ENCODE measurements at places on chromosomes 3 and 15.
A peak's percentile ranks its signal among the peaks of the same experiment; 100 is the strongest.

- peak; percentile 8 for DNase-seq
Measured at GRCh38 chr15:90214553-90215196, 13.5 kb downstream of the SEMA4B start.

GRCh38 chr3:122184591-122184929 is 1.1 kb downstream of the CASR start:
- no peak for DNase-seq

- DNase-seq: no peak
Measured at GRCh38 chr3:46574881-46575576, 8.9 kb upstream of the LRRC2 start.

DNA sequence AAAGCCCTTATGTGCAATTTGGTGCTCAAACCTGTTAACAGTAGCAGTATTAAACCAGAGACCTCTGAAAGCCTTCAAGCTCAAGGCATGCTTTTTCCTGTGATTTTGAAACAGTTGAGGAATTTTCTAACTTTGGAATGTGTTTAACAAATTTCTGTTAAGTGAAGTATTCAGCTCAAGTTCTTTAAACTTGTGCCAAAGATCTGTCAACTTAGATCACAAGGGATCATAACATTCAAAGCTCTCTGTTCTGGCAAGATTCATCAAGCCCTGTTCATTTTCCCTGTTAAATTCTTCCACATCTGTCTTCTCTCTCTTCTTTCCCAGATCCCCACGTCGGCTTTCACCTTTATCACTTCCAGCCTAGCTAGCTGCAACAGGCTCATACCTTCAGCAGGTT is 28.8 kb upstream of the RYK start:
- no peak for DNase-seq

DNA sequence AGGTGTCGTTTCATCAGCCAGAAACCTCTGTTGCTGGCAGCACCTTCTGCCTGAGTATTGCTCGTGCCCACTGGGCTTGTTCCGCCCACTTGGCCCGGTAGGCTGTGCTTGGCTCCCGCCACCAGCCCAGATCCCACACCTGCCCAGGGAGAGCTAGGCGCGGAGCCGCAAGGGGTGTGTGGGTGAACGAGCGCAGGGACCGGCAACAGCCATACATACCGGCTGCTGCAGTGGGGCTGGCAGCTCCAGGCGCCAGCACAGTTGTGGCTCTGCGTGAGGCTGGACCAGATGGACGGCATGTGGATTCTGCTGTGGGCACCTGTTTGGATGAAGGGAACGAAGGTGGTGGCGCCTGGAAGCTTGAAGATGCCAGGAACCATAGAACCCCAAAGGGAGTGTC is 331.5 kb upstream of the MCTP2 start:
- no peak for DNase-seq

DNA sequence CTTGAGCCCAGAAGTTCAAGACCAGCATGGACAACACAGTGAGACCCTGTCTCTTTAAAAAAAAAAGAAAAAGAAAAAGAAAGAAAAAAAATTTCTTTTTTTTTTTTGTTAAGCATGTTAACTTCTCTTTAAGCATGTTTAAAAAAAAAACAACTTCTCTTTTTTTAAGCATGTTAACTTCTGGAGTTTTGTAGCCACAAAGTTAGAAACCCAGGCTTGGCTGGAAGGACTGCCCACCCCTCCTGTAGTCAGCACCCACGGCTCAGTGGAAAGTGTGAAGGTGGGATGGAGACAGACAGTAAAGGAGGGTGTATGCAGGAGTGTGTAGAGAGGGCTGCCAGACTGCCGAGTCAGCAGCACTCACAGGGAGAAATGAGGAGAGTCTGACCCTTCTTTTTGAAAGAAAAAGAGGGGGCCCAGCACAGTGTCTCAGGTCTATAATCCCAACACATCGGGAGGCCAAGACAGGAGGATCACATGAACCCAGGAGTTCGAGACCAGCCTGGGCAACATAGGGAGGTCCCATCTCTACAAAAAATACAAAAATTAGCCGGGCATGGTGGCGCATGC is 33.2 kb downstream of the GOLGA8S start:
- DNase-seq: no peak

DNA sequence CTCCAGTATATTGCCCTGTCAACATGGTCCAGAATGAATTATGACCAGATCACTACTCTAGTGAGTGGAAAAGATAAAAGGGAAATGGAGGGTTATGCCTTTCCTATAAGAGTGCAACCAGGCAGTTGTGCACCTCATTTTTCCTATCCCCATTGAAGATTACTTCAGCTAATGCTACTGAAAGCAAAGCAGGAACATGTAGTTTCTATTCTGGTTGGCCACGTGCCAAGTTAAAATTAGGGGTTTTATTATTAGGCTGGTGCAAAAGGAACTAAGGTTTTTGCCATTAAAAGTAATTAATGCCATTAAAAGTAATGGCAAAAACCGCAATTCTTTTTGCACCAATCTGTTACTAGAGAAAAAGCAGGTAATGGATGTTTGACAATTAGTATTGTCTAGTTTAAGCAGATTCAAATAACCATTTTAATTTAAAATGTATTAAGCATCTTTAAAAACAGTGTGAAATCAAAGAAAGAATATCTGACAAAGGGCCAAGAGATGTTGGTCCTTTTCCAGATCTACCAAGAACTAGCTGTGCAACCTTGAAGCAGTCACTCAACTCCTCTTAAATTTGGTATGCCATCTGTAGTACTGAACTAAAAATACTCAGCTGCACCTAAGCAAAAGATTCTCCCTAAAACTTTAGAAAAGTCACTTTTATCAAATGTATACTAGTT is 567.5 kb upstream of the CCDC54 start:
- no peak for DNase-seq

DNA sequence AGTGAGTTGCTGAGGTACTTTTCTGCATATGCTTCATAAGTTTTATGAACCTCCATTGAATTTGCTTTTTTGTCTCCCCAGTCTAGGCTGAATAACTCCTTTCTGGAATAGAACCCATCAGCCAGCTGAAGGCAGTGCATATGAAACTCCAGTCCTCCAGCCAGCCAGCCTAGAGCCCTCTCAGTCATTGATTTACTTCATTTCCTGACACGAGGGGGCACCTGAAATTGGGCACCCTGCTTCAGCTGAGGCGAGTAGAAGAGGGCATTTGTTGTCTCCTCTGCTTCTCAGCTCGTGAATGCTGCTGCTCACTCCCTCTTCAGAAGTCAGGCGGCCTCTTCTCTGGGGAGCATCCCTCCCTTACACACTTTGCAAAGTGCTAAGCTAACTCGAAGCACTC is 32.5 kb downstream of the CHST2 start:
- DNase-seq: no peak

- no peak for DNase-seq
Measured at GRCh38 chr15:87740655-87741344, 515.7 kb downstream of the NTRK3 start.

DNA sequence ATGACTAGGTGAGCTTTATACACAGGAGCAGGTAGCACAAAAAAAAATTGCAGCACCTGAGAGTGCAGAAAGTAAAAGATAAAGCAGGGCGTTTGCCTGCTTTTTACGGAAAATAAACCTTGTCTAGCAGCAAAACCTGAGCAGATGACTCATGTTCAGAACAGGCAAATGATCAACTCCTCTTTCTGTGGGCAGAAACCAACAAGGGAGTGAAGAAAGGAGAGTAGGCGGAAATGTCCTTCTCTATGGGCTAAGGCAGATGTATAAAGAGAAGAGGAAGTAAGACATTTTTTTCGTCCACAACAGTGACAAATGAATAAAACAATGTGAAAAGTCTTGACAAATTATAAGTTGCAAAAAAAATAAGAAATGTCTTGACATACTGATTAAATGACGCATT is 24.5 kb upstream of the GMNC start:
- no peak for DNase-seq

- no peak for DNase-seq
Measured at GRCh38 chr15:68484696-68485400, 52.9 kb upstream of the ITGA11 start.

DNA sequence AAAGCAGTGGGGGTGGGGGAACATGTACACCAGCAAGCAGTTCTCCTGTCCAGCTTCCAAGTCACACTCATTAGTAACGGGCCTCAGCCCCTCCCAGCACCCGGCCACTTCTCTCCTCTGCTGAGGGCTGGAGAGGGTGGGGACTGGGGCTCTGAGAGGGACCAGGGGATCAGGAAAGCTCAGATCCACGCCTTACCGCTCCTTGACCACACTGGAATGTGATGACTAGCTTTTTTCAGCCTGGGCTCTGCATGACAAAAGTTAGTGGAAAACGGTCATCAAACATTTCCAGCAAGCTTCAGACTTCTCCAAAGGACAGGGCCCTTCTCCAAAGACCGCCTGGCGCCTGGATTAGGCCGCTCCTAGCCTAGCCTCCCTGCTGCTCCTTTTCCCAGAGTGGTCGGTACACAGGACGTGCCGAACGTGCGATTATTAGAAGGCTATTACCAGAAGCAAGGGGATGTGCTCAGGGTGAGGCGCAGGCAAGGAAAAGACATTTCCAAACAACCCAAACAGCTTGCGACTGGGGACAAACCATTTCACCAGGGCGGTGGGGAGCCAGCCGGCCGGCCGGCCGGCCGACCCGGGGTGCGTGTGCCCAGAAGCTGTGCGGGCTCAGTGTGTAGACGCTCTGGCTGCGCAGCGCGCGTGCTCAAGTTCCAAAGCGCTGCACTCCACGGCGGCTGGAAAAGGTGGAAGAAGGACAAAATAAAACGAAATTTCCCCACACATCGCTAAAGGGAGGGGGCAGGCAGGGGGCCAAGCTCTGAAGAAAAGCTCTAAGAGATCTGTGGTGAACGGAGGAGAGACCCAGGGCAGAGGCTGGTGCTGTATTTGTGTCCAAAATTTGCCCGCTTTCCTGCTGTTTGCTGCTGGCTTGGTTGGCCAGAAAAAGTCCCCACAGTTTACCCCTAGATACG is 51.0 kb upstream of the SSR3 start:
- DNase-seq: peak; percentile 25
